Stimulated activated CD4-positive, alpha-beta T cell treated with anti-CD3 and anti-CD28 coated beads, Interleukin-1b, Interleukin-23, amount 100 ng/mL, for 1 hour (primary cell): ENCODE measurements at places on chromosomes 3 and 15.

GRCh38 chr3:184134746-184135148 lies 411 bp upstream of the EIF2B5 start:
- DNase-seq: no peak

- no peak for DNase-seq
Measured at GRCh38 chr3:134545818-134546217, 60.0 kb downstream of the CEP63 start.

DNA sequence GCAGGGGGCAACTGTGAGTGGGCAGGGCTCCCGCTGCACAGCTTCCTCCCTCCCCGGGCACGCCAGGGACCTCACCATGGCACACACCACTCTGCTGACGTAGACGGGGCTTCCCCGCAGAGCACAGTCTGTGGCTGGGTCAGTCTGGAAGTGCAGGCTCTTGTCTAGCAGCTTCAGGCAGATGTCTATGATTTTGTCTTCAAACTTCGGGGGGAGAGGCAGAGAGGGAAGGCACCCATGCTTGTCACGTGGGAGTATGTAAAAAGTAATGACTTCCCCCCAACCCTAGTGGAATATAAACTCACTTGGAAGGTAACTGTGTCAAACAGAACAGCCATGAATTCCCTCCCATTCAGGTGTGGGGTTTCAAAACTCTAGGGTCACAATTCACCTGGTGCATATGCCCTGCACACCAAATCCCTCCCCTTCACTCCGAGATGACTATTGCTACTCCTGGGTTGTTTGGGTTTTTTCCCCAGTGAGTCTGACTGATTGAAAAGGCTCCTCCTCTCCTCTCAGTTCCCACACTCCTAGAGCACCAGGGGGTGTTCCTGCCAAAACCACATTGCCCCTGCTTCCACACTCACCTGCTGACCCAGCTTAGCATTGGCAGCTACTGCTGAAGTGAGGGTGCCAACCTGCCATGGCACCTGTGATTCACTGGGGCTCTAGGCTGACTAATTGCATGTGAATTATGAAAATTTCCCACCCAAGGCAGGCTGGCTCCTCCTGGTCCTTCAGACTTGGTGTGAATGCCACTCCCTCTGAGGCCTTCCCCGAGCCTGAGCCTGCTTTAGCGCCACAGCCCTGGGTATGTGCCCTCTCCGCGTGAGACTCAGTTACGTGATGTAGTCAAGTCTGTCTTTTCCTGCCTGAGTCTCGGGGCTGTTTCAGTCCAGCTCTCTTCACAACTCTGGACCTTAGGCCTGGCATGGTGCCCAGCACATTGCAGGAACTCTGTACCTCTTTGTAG lies 13.0 kb downstream of the TGM5 start:
- no peak for DNase-seq

DNA sequence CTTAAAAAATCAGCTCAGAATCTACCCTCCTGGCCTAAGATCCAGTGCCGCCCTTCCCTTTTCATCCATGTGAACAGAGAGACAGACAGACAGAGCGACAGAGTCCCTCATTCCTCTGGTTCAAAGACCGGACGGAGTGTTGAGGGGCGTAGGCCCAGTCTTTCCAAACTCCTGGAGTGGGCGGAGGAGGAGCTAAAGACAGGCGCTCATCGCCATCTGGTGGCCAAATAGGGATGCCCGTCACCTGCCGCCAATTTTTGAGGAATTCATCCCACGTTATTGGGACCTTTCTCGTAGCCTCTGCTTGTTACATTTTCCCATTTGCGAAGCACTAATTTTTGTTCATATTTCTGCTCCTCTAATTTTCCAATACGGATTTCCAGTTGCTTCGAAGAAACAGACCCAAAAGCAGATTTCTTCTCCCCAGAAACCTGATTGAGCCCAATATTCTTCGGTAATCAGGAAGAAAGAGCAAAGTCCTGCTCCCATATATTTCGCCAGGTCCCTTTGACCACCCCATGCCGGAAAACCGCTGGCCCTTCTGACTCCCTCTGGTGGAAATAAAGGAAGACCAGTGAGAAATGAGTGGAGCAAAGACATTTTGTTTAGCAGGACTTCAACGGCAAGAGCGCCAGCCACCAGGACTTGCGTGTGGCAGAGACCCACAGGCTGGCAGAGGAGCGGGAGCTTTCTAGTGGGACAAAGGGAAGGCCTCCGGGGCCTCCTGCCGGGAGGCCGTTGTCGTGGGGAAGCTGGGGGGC lies 88.0 kb downstream of the LRRK1 start:
- DNase-seq: no peak

GRCh38 chr3:146077181-146077580 lies 83.8 kb downstream of the PLOD2 start:
- no peak for DNase-seq

DNA sequence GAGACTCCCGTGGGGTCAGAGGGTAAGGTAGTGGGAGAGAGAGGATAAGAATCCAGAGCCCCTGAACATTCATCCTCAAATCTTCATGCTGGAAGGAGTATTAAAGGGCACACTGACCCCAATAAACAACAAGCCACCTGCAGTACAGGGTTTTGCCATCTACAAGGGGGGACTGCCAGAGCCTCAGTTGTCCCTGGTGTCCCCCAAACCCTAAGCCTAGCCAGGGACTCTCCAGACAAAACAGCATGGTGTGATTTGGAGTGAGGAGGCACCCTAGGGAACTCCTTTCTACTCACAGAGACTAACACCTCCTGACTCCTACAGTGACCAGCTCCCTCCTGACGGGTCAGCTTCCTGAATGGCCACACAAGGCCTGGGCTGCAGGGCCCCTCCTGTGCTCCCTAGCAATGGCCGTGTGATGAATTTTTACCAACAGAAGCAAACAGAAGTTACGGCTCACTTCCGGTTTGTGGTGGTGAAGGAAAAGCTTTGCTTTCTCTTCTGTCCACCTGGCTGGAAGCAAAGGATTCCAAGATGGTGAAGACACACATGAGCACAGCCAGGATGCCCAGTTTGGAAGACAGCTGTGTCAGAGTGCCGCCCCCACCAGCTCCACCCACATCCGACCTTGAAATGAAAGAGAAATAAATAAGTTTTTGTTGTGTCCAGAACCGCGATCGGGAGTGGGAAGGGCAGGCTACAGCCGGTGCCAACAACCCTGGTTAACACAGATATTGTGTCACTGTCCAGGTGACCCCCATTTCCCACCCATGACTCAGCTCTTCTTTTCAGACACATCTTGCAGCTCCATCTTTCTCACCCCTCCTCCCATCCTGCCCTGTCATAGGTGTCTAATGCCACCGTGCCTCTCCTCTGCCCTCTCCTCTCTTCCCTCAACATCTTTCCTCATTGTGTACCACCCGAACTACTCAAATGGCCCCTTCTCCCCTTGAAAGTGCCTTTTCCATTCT lies 69.6 kb upstream of the ATP13A3 start:
- DNase-seq: no peak

DNA sequence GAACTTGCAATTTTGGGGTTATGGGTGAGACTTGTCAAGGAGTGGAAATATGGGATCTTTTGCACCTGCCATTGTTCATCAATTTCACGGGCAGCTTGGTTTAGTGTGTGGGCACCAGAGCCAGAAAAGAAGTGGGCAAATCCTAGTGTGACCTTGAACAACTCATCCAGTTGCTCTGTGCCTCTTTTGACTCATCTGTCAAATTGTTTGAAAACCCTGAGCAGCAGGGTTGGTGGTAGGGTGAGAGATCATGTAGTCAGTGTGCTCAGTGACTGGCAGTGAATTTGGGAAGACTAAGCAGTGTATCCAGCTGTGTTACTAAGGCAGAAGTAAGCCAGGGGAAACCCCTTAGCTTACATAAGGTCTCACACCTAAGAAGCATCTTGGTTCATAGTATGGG lies 293.0 kb upstream of the TRIM42 start:
- DNase-seq: no peak

DNA sequence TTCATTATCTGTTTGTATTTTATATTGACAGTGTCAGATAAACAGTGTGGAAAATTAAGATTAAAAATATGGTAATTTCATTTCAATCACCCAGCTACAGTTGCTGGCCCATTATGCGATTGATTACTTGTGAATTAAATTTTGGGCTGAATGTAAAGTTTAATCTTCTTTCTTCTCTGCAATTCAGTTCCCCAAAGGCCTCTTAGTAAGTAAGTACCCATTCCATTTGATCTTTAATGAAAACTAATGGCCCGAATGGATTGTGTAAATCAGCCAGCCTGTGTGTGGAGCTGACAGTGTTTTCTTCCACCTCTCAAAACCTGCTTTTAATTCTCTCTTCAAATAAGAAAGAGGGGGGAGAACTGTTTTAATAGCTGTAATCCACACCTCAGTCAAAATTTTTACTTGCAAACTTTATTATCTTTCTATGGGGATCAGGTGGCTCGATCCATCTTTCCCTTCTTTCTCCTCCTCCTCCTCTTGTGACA lies 307.1 kb downstream of the IL20RB start:
- no peak for DNase-seq

DNA sequence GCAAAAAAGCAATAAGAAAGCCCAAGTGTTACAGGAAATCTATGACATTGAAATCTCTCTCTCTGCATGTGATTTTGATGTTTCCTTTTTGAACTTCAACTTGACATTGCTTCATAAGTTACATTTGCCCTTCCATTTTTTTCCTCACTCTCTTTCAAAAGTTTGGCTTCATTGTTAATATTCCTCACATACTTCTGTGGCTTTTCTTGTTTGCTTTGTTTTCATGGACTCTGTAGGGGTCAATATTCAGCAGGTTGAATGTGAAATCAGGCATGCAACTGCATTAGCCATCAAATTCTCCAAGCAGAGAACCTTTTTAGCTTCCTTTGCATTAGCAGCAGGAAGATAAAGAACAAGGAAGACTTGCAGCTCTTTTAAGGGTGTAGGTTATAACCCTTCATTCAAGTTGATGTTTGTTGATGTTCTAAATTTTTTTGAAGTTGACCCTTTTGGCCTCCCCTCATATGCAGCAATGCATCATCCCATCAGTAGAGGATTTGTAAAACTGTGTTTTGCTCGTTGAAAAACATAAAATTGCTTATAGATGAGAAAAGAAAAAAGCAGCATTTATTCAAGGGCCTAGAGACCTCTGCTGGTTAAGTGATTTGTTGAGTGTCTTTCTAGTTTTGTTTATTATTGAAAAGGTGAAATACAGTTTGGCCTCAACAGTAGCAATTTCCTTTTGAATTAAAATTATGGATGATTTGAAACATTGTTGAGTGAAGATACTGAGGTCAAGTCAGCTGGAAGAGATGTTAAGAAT lies 211.4 kb downstream of the IL5RA start:
- DNase-seq: no peak

GRCh38 chr3:179410999-179411398 lies 40.3 kb downstream of the GNB4 start:
- no peak for DNase-seq

- DNase-seq: no peak
Measured at GRCh38 chr3:72661115-72661457, 187.2 kb downstream of the SHQ1 start.

DNA sequence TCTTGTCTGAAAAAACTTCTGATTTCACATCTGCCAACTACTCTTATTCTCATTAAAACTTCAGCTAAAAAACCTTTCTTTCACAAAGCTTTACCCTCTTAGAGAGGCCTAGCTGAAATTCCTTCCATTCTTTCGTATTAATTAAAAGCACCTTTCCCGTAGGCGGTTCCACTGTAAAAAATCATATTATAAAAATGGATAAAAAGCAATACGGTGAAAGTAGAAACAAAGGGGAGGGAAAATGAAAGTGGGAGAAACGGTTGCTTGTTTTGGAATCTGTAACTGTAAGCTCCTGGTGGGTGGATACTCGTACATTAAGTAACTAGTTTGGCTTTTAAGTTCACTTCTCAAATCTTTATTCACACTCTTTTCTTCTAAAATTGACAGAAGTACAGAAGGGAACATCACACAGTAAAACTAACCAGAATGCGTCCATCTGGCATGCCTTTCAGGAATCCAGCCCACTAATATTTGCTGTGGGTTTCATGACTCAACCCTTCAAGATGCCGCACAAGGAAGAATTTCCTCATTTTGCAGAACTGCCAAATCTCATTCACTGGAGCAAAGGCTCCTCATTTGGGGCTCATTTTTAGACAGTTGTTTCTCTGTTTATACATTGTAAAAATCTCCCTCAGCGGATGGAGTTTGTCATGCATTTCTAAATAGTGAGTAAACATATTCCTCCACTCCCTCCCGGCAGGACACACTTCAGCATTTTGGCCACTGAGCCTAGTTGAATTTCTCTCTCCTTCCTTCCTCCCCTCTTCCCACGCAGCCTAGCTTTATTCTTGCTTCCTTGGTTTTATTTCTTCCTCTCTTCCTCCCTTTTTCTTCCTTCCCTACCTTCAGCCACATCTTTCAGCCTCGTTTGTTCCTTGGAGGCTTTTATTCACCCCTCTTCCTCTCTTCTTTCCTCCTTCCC lies 419.5 kb upstream of the NAALADL2 start:
- no peak for DNase-seq

DNA sequence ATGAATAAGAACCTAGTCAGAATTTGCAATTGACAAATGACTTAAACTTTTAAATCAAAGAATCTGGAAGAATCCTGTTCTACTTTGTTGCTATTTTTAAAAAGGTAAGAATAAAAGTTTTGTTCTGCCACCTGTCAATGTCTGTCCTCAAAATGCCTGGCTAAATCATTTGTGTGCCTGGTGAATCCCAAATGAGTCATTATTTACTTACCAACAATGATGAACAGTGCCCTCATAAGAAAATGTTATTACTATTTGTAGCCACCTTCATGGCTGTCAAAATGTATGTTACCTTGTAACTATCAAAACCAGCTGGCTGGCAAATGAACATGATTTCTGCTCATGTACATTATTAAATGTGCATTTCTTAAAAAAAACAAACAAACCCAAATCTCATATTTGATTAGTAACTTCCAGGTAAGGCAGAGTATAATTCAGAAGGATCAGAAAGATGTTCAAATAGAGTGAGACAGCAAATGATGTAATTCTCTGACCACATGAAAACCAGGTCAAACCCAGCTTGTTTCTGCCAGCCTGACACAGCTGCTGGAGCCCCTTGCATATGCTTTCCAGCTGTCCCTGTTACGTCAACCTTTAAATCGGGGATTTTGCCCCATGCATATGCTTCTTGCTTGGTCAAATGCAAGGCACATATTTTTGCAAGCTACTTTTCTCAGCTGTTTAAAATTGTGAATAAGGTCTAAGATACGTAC lies 137.9 kb downstream of the SSR3 start:
- DNase-seq: no peak

DNA sequence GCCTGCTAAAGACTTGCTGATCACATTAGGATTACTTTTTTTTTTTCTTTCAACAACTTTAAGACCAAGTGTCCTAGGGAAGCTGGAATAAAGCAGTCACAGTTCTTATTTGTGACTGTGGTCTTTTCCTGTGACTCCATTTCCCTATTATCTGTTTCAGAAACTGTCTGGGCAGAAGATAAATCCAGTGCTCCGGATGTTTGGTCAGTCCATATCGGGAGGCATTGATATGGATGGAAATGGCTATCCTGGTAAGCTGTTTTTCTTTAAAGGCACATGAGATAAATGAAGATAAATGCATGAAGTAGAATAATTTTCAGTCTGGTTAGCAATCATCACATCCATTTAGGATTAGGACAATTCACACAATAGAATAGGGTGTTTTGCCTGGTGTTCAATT lies 338.3 kb upstream of the CTDSPL start:
- DNase-seq: no peak

DNA sequence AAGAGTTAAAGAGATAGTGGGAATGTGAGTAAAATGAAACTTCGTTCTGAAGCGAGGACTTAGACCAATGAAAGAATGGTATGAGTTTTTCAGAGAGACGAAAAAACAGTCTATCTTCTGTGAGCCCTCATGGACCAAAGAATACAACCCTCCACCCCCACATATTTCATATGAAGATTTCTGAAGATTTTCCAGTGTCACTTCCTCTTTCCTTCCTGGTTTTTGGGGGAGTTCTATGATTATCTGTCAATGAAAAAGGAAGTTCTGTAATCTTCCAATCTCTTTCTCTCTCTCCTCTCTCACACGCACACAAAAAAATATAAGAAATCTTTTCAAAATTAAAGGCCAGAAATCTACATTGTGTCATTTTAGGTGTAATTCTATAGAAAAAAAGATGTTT lies 27.7 kb downstream of the CMSS1 start:
- no peak for DNase-seq
